ENCODE measurements at places on chromosomes 1 and 21.

- DNase-seq, result no peak
Measured at GRCh38 chr1:184889902-184890301, 84.4 kb downstream of the NIBAN1 start.

- no peak for DNase-seq
Measured at GRCh38 chr21:32350211-32350980, 42.4 kb downstream of the URB1 start.

DNA sequence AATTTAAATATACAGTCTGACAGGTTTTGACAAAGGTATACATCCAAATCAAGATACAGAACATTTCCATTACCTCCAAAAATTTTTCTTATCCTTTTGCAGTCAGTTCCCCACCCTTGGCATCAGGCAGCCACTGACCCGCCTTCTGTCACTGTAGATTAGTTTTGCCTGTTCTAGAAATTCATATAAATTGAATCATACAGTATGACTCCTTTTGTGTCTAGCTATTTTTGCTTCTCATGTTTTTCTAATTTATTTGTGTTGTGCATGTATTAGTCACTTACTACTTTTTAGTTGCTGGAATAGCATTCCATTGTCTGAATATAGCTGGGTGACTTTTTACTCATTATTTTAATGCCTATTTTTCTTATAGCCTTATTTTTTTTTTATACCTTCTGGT, 3.8 kb downstream of the UTP25 start:
- no peak for DNase-seq

DNA sequence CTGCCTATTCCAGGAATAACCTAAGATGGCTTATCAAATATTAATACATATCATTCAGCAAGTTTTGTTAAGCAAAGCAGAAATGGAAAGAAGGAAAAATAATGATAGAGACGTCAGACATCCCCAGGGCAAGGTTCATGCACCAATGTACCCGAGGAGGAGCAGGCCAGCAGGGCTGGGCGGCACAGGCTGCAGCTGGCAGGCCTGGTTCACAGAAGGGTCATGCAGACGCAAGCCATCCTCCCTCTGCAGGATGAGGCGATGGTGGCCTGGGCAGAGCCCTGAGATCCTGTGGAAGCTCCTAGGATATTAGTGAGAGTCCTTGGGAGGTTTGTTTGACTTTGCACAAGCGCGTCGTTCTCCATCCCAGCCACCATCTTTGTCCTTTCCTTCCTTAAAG, 30.0 kb downstream of the BATF3 start:
- no peak for DNase-seq

DNA sequence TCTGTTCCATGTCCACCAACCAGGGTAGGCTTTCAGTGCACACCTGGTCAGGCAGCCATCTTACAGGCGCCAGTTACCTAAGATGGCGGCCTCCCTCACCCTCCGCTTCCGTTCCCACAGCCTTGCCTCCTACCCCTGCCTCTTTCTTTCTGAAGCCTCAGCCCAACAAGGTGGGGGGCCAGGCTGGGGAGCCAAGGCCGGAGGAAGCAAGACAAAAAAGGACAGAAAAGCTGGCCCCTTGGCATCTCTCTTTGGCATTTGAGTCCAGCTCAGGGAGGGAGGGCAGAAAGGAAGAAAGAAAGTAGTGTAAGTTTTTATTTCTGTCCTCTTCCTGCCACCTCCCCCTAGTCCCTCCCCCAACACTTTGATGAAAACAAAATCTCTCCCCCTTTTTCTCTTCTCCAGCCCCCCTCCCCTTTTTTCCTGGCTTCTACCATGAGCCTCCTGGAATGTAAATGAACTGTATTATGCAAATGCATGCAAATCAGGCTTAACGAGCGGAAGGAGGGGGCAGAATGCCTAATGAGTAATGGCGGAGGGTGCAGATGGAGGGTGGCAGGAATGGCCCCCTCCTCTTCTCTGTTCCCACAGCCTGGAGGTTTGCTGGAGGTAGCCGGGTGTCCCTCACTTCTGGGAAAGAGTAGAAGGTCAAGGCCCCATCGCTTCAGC, 43.8 kb downstream of the RHBG start:
- DNase-seq, result no peak

- DNase-seq, result no peak
Measured at GRCh38 chr1:82542766-82543165, 742.0 kb downstream of the ADGRL2 start.

GRCh38 chr1:38603907-38604306, 255.7 kb downstream of the RRAGC start:
- no peak for DNase-seq

All from urothelium cell line (cell line).